ENCODE measurements at places on chromosomes 1 and 21.

DNA sequence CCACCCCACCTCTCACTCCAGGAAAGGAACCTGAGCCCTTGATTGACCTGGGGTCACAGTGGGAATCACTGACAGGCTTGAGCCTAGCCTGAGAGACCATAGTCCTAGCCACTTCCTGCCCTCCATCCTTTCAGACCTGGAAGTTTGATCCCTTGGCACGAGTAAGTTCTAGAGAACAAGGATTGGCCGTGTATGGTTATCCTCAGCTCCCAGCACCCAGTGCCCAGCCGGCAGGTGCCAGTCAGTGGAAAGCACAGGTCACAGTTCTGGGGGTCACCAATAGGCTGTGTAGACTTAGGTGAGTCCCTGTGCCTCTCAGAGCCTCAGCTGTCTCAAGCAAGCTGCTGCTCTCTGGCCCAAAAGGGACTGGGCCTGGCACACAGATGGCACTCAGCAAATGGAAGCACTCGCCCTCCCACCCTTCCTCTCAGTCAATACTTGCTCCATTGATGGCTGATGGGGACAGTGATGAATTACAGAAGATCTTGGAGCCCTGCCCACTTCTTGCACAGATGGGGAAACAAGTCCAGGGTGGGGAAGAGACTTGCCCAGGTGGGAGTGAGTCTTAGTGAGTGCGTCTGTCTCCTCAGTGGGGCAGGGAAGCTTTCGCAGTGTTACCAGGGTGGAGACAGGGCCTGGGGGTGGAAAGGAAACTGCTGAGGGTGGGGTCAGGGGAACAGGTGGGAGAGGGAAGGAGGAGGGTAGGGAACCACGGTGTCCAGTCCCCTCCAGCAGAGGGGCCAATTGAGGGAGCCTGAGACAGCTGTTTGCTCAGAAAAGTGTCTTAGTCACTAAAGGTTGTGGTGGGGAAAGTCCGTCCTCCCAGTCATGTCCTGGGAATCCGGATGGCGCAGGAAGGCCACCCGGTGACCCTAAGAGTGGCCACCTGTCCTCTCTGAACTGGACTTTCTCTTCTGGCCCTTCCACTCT, 2.6 kb upstream of the KCNQ4 start:
- no peak for DNase-seq

GRCh38 chr1:178411756-178412399, 84.9 kb downstream of the CLEC20A start:
- DNase-seq = no peak

GRCh38 chr1:110309767-110310166, 29.4 kb upstream of the RBM15 start:
- no peak for DNase-seq

DNA sequence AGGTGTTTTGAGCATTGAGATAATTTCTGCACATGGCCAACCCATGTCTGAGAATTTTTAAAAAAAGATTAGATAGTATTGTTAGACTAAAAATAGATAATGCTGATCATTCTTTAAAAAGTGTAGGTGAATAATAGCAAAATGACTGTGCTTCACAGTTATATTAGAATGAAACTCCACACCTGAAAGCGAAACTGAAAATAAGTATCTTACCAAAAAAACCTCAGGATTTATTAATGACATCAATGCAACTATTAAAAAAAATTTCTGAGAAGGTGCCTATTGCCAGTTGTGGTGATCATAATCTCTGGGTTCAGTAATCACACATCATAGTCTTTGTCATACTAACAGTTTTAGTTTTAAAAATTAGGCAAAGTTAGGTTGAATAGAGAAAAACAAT, 36.5 kb downstream of the PLA2G4A start:
- no peak for DNase-seq

- no peak for DNase-seq
These were observed 108.9 kb upstream of the NEK7 start for GRCh38 chr1:198047913-198048312.

GRCh38 chr21:34362136-34362444, 1.7 kb upstream of the KCNE2 start:
- no peak for DNase-seq

DNA sequence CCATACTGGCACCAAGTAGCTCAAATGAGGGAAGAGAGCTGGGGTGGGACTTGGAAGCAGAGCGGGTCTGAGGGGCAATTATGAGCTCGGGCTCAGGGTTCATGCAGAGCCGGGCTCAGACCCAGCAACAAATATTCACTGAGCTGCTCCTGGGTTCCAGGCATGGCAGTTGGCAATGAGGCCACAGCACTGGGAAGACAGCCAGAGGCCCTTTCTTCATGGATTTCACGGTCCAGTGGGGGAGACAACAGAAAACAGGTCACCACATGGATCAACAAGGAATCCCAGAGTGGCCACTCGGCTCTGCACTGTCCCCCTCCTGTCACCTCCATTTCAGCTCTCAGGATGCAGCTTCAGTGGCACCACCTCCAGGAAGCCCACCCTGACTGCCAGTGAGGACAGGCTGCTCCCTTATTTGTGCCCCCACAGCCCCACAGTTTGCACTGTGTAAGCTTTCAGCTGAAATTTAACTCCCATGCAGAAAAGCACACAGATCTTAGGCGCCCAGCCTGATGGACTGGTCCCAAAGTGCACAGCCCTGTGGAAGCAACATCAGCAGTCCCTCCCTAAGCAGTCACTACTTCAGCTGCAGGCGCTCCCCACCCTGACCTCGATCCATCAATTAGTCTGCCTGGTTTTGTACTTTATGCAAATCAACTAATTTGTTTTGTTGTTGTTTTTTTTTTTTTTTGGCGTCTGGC, 22.4 kb downstream of the ARHGEF19 start:
- peak; percentile 79 for DNase-seq

DNA sequence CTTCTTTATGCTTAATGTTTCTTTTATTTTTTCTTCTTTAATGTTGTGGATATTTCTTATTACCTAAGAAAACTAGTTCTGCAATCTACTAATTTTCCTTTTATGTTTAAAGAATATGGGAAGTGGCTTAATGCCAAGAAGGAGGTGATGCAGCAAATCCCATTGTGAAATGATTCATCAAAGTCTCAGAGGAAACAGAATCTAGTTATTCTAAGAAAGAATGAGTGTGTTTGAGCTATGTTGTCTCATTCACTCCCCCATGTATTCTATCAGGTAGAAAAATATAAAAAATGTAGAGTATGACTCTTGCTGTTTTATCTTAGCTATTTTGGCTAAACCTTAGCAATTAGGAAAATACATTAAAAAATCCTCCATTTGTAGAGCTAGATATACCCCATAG, 659.9 kb upstream of the RGS18 start:
- no peak for DNase-seq

- DNase-seq = no peak
These were observed 19.7 kb downstream of the AXDND1 start for GRCh38 chr1:179385510-179385909.

- DNase-seq = peak; percentile 91
These were observed 136.4 kb downstream of the AKT3 start for GRCh38 chr1:243713470-243714186.

- DNase-seq = no peak
These were observed 17.8 kb upstream of the RSBN1 start for GRCh38 chr1:113830039-113830438.

GRCh38 chr1:175804561-175804960, 61.2 kb upstream of the TNR start:
- no peak for DNase-seq

- no peak for DNase-seq
These were observed 94.5 kb downstream of the PTPRU start for GRCh38 chr1:29330856-29331255.

DNA sequence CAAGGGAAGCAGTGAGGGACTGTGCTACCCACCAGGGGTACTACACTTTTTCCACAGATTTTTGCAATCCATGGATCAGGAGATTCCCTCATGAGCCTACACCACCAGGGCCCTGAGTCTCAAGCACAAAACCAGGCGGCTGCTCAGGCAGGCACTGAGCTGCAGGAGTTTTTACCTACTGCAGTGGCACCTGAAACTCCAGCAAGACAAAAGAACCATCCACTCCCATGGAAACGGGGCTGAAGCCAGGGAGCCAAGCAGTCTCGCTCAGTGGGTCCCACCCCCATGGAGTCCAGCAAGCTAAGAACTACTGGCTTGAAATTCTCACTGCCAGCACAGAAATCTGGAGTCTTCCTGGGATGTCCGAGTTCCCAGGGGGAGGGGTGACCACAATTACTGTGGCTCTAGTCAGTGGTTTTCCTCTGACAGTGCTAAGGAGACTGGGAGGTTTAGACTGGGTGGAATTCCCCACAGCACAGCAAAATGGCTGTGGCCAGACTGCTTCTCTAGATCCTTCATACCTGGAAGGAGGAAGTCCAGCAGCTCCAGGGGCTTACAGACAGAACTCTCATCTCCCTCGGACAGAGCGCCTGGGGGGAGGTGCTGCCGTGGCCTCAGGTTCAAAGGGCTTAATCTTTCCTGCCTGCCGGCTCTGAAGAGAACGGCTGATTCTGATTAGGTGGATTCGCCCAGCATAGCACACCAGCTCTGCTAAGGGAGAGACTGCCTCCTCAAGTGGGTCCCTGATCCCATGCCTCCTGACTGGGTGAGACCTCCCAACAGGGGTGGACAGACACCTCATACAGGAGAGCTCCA, 437.8 kb downstream of the LTN1 start:
- DNase-seq = no peak

GRCh38 chr1:226702957-226703831, 35.9 kb downstream of the ITPKB start:
- peak; percentile 75 for DNase-seq

DNA sequence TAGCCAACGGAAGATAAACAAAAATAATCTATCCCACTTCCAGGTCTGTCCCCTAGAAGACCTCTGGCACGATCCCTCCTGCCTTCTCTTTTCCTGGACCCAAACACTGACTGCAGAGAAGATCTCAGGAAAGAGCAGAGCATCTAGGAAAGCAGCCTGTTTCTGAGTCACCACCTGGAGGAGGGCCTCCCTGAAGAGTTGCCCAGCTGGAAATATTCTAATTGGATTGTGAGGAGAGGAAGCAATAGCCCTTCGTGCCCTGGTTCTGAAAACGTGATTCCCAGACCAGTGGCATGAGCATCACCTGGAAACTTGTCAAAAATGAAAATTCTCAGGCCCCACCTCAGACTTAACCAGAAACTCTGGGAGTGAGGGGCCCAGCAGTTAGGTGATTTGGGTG, 411.1 kb downstream of the SETD4 start:
- no peak for DNase-seq

DNA sequence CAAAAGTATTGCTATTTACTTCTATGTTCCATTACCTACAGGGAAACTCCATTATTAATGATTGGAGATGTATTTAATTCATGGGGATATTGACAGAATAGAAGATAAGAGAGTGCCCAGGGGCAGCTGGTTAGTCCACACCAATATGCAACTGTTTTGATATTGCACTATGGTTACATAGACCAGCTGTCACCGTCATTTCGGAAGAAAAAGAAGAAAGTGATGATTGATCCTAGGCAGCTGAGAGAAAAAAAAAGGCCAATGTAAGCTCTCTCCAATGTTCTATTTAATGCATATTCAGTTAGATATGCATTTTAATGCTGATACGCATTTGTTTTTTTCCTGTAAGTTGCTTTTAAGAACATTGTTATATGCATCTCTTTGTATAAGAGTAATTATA, 1367.2 kb downstream of the KCNT2 start:
- DNase-seq = no peak

GRCh38 chr1:172777767-172778166, 118.9 kb downstream of the FASLG start:
- DNase-seq = no peak

DNA sequence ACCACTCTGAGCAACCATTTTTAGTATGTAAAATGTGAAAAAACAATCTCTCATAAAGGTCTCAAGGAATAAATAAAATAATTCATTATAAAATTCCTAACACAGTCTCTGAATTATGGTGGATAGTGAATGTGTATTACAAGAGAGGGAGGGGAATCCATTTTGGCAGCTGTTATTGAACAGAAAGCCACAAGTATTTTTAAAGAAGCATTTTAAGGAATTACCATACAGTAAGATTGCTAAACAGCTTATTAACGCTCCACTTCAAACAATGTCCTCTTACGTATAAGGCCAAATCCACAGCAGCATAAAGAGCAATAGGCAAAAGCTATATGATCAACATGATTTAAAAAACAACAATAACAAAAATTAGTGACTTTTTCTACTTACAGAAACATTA, 18.4 kb downstream of the PIGK start:
- DNase-seq = no peak

DNA sequence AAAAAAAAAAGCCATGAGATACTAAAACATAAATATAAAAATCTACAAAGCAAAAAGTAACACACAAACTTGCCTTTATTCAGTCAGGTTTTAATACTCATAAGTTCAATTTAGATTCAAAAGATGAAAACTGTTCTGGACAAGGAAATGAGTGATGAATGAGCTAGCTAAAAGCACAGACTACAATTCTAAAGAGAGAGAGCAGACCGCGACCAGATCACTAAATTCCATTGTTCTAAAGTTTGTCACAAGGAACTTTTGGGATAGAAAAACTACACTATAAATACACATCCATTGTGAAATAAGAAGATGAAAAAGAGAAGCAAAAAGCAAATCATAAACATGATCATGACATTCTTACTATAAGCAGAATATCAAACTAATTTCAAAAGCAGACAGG, 1.7 kb downstream of the ODF2L start:
- no peak for DNase-seq

- DNase-seq = no peak
These were observed 1.2 kb upstream of the STYXL2 start for GRCh38 chr1:167092653-167093052.

GRCh38 chr21:26684889-26685288, 111.8 kb upstream of the CYYR1 start:
- DNase-seq = no peak

DNA sequence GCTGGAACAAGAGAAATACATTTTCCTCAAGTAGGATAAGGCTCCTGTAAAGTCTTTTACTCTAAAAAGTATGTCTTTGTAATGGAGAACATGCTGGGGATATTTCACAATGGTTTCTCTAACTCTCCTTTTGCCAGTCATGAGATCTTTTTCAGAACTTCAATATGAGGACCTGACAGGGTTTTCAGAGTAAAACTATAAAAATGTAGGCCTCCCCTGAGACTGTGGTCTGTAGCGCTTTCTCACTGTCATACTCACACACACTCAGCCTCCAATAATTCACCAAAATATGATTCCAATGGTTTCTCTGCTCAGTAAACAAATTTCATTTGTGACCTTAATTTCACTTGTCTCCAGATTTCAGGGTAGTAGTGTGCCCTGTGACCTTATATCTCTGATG, 440.1 kb upstream of the PTBP2 start:
- DNase-seq = no peak

- DNase-seq = no peak
These were observed 97.0 kb downstream of the UBR4 start for GRCh38 chr1:19112891-19113696.
